ENCODE measurements at places on chromosomes 5 and 9. TPM values are rescaled to one million over a fixed set of nuclear protein-coding genes. Genes with fewer than 3 reads are reported as not detected.

The FOXD4L5 gene
- under 0.01 TPM for total RNA-seq

DNA sequence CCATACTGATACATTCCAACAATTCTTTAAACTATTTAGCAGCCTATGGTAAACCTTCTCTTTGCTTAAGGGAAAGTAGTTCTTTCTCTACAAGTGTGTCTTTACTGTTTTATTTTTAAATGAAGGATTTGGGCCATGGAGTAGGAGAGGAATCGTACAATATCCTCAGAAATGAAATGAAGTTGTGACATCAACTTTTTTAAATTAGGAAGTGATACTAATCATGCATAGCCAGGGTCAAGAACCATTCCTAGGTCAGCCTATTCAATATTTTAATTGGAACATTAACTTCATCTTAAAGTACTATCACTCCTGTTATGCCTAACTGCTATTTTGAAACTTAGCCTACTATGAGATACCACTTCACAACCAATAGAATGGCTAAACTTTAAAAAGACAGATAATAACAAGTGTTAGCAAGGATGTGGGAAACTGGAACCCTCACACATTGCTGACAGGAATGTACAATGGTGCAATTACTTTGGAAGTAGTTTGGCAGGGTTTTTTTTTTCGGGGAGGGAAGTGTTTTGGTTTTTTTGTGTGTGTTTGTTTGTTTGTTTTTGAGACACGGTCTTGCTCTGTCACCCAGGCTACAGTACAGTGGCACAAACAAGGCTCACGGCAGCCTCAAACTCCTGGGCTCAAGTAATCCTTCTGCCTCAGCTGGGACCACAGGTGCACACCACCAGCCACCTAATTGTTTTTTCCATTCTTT, 10.7 kb downstream of the AGTPBP1 start:
- DNase-seq: no peak

The ADAMTS16 gene
- 0.17 TPM for total RNA-seq

DNA sequence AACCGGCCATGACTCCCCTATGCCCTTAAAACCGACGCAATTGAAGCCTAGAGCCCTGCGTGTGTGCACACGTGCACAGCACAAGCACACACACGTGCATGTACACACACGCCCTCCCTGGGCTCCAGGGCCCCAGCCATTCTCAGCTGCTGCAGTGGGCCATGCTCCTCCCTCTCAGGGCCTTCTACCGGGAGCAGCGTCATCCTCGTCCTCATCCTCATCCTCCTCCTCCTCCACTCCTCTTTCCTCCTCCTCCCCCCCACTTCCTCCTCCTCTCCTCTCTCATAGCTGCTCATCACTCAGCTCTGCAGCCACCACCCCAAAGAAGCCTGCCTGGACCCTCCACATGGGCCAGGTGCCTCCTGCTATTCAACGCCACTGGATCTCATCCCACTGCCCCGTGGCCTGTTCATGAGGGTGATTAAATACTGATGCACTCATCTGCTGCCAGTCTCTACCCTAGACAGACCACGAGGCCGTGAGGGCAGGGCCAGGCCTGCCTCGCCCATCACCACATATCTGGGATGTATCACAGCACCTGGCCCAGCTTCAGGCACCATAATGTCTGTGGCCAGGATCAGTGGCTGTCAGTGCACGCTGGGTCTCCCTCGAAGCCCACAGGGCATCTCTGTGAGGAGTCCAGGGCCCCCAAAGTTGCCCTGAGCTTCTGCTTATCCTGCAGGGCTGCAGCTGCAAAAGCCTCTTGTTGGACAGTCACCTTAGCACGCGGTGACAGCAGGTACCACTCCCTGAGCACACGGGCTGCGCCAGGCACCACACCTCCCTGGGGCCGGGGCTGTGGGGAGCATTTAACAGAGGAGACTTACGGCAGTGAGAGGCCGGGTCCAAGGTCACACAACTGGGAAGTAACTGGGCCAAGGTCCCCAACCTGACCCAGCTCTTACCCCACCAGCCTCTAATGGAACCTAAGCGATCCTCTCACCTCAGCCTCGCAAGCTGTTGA, 9.8 kb downstream of the FAM78A start:
- no peak for DNase-seq

The MSX2 gene
- total RNA-seq: 1.3 TPM
